ENCODE measurements at places on chromosomes 11 and 22.

GRCh38 chr11:117597071-117597470 is 199.9 kb downstream of the DSCAML1 start:
- DNase-seq = peak; percentile 83

DNA sequence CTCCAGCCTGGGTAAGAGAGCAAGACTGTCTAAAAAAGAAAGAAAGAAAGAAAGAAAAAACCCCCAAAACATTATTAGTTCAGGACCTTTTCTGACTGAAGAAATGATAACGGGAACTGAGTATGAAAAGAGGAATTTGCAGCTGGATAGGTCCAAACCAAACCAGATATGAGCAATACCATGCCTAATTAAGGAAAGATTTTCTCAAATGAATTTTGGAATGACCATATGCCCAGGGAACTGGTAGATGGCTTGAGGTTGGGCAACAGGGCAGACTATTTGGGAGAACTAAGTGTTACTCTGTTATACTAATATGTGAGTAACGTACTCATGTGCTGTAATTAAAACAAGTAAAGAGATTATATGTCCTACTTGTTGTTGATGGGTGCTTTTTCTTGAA is 186.1 kb downstream of the TMEM135 start:
- no peak for DNase-seq

GRCh38 chr22:46088541-46089311 is 61.6 kb upstream of the PPARA start:
- no peak for DNase-seq

- no peak for DNase-seq
Observed at GRCh38 chr22:35174401-35175038, 82.8 kb upstream of the HMGXB4 start.

DNA sequence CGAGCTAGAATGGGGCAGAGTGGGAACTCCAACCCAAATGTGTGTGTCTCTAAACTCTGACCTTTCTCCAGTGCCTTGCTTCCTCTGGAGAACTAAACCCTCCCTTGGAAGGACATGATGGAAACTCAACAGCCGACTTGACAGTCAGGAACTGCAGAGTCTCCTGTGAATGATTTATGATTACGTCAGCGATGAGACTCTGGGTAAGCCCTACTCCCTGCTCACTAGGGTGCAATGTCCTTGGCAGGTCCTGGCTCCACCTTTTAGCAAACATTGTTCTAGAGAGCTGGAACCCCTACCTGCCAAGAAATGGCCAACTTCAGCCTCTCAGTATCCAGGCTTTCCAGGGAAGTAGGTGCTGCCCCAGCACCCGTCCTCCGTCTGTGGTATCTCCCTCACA is 96.1 kb upstream of the CD82 start:
- DNase-seq = no peak

DNA sequence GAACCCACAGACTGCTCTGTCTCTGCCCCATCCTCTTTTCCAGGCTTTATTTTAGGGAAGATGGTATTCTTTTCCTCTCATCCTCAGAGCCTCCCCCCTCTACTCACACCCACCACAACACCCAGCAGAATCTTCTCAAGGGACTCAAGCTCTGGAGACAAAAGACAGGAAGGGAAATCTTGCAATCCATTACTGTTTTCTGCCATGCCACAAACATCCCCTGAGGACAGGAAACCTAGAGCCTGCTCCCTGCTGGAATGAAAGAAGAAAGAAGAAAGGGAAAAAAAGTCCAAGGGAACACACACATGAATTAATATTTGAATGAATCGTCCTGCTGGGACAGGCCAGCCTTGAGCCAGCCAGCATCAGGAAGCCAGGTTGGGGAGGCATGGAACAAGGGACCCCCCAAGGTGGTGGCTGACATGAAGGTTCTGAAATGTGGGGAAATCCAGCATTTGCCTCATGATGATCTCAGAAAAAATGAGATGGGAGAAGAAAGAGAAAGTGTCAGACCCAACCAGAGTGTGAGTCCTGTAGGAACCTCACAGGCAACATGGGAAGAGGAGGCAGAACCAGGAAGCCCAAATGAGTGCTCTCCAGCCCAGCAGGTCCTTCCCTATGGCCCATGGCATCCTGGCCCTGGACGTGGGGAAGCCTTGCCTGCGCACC is 34.0 kb downstream of the SLCO2B1 start:
- DNase-seq = no peak

GRCh38 chr11:75504501-75504900 is 21.2 kb downstream of the GDPD5 start:
- DNase-seq = no peak

DNA sequence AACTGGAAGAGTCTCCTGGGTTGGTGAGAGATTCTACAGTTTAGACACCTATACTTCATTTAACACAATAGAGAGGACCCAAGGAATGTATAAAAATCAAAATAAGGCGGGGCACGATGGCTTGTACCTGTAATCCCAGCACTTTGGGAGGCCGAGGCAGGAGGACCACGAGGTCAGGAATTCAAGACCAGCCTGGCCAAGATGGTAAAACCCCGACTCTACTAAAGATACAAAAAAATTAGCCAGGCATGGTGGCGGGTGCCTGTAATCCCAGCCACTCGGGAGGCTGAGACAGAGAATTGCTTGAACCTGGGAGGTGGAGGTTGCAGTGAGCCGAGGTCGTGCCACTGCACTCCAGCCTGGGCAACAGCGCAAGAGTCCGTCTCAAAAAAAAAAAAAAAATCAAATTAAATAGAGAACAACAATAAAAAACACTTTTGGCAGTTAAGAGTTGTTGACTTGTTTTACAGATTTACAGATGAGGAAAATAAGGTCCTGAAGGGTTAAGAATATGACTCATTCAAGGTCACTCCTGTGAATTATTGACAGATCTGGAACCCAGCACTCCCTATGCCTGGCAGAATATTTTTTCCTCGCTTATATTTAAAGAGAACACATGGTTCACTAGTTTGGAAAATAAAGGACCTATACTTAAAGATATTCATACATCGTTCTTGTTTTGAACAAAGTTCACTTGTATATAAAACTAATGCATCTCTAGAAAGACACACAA is 5.2 kb downstream of the LGR4 start:
- DNase-seq = no peak

GRCh38 chr11:73781303-73781702 is 6.4 kb upstream of the MRPL48 start:
- DNase-seq = no peak

- peak; percentile 64 for DNase-seq
Observed at GRCh38 chr11:68313574-68314202, 1.3 kb downstream of the LRP5 start.

DNA sequence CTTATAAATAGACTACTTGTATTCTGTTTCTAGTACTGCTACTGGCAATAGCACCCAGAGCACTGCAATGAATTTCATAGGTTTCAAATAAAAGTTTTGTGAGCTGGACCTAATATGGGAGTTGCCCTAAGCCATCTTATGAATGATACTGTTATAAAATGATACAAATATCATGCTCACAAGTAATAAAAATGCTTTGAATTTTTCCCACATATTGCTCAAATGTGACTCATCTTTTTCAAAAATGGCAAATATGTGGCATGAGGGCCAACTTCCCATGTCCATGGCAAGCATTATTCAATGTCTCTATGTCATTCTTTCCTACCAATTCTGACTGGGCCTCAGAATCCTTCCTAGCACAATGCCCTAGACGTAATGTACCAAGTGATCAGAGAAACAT is 137.6 kb downstream of the TRPC6 start:
- no peak for DNase-seq

DNA sequence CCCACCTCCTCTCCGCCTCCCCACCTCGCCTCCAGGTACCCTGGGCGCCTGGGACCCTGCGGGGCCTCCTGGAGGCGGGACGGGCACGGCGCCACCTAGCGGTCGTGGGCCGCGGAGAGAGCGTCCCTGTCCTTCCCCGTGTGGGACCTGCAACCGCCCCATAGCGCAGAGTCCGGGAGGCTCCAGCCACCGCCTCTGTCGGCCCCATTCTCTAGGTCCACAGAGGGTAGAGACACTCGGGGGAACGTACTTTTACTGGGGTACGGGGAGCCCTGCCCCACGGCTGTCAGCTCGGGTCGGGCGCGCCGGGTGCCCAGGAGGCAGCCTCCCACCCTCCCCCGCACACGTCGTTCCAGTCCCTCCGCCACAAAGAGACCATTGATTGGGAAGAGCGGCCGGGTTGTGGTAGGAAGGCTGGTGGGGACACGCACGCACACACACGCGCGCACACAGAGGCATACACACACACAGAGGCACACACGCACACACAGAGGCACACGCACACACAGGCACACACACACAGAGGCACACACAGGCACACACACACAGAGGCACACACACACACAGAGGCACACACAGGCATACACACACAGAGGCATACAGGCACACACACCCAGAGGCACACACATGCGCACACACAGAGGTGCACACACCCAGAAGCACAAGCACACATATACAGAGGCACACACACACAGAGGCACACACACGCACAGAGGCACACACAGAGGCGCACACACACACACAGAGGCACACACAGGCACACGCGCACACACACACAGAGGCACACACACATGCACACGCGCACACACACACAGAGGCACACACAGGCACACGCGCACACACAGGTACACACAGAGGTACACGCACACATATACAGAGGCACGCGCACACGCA is 12.6 kb upstream of the NECTIN1 start:
- peak; percentile 79 for DNase-seq

DNA sequence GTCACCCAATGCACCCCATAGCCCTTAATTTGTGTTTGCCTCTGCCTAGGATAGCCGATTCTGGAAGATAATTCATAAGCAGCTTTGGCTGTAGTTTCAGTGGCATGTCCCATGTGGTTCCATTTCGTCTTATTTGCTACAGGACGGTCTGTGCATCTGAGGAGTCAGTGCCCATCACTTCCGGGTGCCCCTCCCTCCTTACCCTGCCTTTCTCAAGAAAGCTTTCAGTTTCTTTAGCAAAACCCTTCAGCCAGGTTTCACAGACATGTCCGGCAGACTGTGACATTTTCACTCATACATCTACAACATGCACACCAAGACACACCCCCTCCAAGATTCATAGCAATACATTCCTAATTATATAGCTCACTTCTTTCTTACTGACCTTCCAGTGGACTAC is 14.3 kb downstream of the TP53AIP1 start:
- no peak for DNase-seq

DNA sequence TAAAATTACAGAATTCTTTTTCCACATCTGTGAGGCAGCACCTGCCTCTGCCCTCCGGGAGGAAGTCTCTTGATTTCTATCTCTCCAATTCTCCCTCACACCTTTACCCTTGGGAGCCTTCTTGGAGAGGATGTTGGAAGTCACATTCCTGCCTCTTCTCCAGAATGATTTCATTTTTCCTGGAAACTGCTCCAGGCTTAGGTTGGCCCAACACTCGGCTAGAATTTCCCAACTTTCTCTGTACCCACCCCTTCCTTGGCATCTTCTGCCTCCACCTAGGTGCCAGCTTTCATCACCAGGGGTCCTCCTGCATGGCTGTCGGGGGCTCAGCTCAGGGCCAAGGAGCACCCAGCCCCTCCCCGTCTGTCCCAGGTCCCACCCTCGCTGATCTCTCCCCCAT is 43.2 kb downstream of the SLCO2B1 start:
- no peak for DNase-seq

DNA sequence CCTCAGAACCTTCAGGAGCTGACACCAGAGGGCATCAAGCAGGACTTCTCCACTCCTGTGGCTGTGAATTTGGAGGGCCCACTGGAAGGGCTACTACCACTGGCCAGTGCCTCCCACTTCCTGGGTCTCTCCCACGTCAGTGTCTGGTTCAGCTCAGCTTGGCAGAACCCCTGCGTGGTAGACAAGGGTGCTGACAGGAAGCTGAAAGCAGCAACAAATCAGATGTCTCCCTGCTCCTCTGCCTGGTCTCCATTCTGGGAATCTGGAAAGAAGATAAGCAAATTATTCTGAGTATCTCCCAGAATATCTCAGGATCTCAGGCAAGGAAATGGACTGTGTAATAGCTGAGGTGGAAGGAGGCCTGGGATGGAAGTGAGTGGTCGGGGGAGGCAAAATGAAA is 61.5 kb downstream of the TMPRSS5 start:
- DNase-seq = no peak

GRCh38 chr11:17748761-17749721 is 14.5 kb downstream of the KCNC1 start:
- DNase-seq = no peak

DNA sequence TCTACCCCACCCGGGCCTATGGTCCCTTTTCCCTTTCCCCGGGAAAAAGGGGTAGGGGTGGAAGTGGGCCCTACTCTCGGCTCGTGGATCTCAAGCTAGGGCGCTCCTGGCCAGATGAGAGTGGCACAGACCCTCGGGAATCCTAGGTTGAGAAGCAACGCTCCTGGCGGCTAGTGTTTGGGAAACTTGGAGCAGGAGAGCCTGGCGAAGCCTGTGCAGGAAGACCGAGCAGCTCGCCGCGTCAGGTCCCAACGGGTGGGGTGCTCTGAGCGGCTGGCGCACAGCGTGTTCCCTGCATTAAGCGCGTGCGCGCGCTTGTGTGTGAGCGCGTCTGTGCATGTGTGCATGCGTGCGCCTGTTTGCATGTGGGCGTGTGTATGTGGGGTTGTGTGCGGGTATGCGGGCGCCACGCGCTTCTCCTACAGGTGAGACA is 7.1 kb upstream of the FLI1 start:
- peak; percentile 77 for DNase-seq

- DNase-seq = peak; percentile 20
Observed at GRCh38 chr11:127454856-127455255, 454.3 kb upstream of the KIRREL3 start.

DNA sequence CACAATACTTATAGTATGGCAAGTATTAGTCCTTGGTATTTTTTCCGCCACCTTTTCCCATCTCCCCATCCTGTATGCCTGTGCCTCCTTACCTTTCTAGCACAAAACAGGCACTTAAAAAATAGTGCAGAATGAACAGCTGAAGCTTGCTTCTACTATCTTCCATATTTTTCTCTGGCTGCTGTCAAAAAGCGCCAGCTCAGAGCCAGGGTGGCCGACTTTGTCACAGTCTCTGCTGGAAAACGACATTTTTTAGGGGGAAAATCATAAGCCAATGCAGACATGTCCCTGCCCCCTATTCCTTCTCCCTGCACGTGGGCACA is 26.5 kb upstream of the ROBO3 start:
- DNase-seq = no peak
